Pons (tissue), 1 donor: ENCODE measurements at places on chromosomes 7 and 10.

- DNase-seq = no peak
Measured at GRCh38 chr7:127258111-127258510, 5.4 kb upstream of the GRM8 start.

DNA sequence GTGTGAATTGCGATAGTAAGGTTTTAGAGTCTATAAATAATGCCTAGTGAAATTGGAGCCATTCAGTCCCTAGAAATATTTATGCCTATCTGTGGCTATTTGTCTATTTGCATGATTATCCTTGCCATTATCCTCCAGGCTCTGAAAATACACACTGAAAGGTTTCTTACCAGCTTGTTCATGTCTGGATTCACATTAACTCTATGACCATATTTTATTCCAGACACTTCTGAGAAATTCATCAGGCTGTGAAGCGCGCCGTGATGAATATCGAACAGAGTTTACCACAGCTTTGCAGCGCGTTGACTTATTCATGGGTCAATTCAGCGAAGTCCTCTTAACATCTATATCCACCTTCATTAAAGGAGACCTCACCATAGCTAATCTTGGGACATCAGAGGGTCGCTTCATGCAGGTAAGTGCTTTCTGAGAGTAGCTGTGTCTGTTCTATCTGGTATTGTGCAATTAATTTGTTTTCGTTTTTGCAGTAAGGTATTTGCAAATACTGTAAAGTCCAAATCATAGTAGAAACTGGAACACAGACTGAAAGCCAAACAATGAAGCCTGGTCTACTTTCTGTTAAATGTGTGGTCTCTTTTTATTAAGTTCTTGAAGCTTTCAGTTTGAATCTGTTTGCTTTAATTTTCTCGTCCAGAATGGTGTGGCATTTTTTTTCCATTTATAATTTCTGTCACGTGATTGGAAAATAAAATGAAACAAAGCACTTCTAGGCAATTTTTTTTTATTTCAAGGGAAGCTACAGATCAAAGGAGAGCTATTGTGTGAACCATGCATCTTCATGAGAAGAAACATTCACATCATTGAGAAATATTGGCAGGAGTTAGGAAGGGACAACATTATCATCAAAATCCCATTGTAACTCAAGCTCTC lies 59.7 kb downstream of the MET start:
- DNase-seq = no peak

- peak; percentile 70 for DNase-seq
Measured at GRCh38 chr7:85890244-85890811, 703.5 kb upstream of the SEMA3D start.

- no peak for DNase-seq
Measured at GRCh38 chr10:126684171-126684745, 13.8 kb upstream of the C10orf90 start.

GRCh38 chr7:21338728-21339164 lies 89.1 kb upstream of the SP4 start:
- DNase-seq = no peak

- peak; percentile 95 for DNase-seq
Measured at GRCh38 chr7:20340839-20341238, 10.1 kb downstream of the ITGB8 start.

DNA sequence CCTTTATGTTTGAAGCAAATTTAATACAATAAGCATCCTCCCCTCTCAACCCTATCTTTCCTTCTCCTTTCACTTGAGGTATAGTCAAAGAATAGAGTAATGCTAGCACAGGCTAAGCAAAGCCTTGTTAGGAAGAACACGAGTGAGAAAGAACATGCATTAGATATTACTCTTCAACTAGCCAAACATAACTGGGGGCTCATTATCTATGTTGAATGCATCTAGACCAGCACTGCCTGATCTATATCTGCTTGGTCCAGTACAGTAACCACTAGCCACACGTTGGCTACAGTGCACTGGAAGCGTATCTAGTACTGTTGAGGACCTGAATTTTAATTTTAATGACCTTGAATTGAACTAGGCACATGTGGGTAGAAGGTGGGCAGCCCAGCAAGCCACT lies 21.0 kb downstream of the SFMBT2 start:
- no peak for DNase-seq

DNA sequence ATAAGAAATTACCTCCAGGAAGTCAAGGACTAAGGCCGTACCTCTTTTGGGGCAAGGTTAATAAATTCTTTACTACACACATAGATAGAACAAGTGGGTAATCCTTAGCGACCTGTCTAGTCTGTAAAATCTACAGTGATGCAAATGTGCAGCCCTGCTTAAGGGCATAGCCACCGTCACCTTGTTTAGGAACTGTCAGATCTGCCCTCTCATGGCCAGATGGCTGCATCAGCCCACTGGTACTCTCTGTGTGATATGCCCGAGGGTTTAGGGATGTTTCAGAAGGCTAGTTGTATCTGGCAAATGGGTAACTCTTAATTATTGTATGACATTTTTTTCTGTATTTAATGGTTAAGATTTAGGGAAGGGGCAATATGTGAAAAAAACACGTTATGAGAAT lies 74.3 kb downstream of the NRG3 start:
- no peak for DNase-seq

DNA sequence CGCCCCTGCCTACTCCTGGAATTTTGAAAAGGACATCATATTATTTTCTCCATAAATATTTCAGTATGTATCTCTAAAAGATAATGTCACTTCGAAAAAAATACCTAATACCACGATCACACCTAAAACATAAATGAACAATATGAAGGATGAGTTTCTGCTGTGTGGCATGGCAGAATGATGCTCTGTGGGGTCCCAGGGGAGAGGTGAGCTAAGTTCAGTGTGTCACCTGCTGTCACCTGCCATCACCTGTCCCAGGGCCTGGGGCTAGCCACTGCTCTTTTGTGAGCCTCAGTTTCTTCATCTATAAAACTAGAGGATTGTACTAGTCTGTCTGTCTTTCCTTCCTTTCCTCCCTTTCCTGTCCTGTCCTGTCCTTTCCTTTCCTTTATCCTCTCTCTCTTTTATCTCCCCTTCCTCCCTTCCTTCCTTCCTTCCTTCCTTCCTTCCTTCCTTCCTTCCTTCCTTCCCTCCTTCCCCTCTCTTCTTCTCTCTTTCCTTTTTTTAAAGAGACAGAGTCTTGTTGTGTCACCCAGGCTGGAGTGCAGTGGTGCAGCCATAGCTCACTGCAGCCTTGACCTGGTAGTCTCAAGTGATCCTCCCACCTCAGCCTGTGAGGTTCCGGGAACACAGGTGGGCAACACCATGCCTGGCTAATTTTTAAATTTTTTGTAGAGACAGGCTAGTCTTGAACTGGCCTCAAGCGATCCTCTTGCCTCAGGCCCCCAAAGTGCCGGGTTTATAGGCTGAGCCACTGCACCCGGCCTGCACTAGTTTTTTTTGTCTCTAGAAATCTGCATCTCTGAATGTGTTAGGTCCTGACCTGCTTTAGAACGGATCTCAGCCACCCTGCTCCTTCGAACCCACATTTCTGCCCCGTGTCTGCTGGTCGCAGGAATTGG lies 43.1 kb downstream of the CUX1 start:
- DNase-seq = no peak

GRCh38 chr7:148545932-148546331 lies 44.6 kb upstream of the C7orf33 start:
- DNase-seq = no peak

DNA sequence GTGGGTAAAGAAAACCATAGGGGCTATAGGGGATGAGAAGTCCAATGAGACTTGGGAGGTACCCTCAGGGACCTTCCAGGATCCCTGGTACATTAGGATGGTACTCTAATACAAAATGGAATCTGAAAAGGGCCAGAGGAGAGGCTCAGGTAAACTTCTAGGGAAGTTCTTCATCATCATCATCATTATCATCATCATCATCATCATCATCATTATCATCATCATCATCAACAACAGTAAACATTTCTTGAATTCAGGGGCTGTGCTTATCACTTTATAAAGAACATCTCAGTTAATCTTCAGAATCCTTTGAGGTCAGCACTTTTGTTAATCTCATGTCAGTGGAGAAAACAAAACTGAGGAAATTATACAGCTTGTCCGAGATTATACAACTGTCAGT lies 50.1 kb downstream of the PLPP4 start:
- DNase-seq = no peak

- no peak for DNase-seq
Measured at GRCh38 chr7:84913731-84914130, 273.1 kb downstream of the SEMA3D start.

- no peak for DNase-seq
Measured at GRCh38 chr10:93071177-93071472, 2.6 kb upstream of the CYP26A1 start.

- no peak for DNase-seq
Measured at GRCh38 chr7:36266190-36266589, 113.1 kb downstream of the EEPD1 start.

- no peak for DNase-seq
Measured at GRCh38 chr10:69405221-69405620, 11.5 kb downstream of the TACR2 start.

GRCh38 chr10:68647672-68648341 lies 73.2 kb upstream of the CCAR1 start:
- DNase-seq = no peak

GRCh38 chr7:76122516-76123239 lies 74.8 kb downstream of the MDH2 start:
- DNase-seq = no peak

DNA sequence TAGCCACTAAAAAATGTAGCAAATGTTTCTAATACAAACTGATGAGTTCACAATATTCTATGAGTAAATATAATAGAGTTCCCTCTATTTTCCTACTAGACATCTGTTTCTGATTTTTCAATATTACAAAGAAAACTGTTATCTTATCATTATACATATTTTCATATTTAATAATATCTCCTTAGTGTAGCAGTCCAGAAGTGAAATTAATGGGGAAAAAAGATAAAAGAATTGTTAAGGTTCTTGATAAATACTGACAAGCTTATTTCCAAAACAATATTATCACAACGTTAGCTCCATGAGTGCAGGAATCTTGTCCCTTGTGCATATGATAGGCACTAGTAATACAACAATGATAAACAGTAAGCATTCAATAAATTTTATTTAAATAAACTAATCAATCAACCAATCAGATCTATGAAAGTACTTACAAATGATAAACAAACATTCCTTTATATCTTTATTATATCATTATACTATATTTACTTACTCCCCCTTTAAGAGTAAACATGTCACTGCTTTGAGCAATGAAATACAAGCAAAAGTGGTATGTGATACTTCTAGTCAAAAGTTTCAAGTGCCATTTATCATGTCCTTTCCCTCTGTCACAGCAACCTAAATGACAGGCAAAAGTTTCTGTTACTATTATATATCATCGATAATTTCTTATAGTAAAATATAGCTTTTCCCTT lies 103.1 kb downstream of the IMMP2L start:
- DNase-seq = no peak

DNA sequence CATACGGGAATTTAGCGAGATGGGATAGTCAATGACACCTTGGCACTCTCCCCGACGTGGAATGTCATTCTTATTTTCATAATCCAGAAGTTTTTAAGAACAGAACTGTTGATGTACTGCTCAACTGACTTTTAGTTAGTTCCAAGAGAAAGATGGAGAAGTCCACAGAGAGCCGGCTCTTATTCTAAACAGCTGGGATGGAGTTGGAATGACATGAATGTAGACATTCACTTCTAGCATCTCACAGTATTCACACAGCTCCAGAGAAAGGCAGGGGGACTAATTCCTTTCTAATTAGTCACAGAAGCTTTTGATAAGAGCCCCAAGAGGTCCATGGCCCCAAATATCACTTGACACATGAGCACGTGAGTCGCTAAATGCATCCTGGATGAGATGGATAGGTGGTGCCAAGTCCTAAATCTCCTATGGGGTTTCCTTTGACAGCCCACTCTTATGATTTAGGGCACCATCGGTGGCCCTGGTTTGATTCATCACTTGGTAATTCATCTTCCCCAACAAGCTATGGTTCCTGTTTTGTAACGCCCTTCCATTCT lies 420.3 kb upstream of the AUTS2 start:
- DNase-seq = no peak

- no peak for DNase-seq
Measured at GRCh38 chr7:94710256-94710655, 54.3 kb upstream of the SGCE start.

DNA sequence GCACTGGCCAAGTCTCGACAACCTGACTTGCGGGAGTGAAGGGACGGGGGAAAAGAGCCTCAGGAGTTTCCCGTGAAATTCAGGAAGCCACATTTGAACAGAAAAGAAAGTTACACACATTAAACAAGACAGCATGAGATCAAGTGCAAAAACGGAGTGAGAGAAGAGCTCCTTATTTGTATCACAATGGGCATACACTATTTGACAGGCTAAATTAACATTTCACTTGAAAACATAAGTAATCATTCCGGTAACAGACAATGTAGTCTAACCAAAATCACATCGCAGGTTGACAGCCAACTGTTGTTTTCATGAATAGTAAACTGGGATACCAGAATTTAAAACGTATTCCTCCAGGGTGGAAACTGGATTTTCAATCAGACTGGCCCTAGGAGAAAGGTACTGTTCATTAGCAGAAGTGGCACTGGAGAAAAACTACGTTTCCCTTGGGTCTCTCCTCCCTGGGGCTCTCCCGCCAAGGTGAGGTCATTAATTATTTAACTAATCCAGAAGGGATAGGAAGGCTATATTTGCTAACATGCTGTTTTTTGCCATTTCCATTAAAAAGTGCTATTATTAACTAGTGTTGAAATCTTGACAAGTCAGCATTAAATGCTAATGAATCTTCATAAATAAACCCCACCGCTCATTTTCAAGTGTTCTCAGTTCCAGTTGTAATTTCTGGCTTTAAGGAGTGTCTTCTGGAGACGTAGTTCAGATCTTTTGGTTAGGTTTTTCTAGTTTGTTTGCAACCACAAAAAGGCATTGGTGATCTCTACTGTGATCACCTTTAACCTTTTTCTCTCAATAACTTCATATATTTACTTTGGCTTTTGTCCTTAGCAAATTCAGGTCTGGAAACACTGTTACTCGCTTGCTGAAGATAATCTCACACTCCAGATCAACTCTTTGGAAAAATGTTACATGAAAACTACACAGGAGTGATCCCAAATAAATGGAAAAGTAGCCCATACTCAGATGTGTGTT lies 25.1 kb downstream of the RHEB start:
- no peak for DNase-seq

GRCh38 chr10:11144626-11145494 lies 127.2 kb downstream of the CELF2 start:
- no peak for DNase-seq

DNA sequence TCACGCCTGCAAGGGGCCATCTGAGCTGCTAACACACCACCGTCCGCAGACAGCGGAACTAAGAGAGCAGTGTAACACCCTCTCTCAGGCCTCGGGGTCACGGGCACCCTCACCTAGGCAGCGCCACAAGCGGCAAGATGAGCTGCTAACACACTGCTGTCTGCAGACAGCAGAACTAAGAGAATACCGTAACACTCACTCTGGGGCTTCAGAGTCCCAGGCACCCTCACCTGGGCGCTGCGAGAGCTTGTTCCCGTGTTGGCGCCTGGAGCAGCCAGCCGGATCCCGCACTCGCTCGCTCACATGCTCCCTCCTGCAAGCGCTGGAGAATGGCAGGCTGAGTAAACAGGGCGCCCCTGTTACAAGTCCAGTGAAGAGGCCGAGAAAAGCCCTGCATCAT lies 160.2 kb downstream of the SRPK2 start:
- no peak for DNase-seq

GRCh38 chr7:15891151-15891881 lies 204.8 kb upstream of the MEOX2 start:
- DNase-seq = no peak

GRCh38 chr7:43869867-43870240 lies 537 bp upstream of the MRPS24 start:
- DNase-seq = peak; percentile 59
